ENCODE measurements at places on chromosomes 1 and 21.

GRCh38 chr1:64650411-64650810, 94.5 kb upstream of the RAVER2 start:
- H3K4me1 ChIP-seq, result no peaks in the 10 kb centered on the region
- no peak for DNase-seq
- no peak overlapping the region for H3K4me3 ChIP-seq

DNA sequence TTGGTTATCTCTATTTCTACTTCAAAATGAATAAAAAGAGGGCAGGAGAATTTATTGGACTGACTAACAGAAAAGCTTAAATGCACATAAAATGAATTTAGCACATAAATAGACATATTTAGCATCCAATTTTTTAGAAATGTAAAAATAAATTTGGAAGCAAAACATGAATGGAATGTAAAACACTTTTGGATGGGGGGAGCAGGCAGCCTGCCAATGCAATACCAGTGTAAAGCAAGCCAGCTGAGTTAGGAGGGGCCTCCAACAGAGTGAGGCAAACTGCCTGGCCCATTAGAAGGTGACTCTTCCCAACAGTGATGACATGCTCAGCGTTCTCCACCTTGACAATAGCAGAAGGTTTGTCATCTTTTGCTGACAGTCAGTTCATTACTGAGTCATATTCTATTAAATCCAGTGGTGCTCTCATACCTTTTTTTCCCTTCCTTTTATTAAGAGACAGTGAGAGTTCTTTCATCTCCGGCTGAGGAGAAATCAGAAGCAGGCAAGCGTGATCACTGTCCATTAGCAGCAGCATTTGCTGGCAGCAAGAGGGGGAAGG, 19.5 kb upstream of the EXO1 start:
- no peak for DNase-seq
- no peak overlapping the region for H3K4me3 ChIP-seq
- no peaks in the 10 kb centered on the region for H3K4me1 ChIP-seq
- no peak overlapping the region for H3K27ac ChIP-seq
- H3K36me3 ChIP-seq, result no peaks in the 10 kb centered on the region
- H3K27me3 ChIP-seq, result no peaks in the 10 kb centered on the region

DNA sequence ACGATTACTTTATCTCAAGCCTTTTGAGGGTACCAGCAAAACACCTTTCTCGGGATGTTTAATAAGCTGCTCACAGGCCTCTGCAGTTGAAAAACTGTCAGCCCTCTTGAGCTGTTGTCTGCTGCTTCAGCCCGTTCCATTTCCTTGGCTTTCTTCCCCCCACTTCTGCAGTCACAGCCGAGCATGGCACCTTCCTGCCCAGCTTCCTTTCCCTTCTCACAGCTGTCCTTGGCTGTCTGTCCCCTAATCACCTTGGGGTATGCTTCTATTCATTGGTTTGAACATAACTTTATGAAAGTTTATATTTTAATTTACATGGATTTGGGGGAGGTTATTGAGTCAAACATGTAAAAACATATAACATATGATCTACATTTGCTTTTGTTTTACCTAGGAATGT, 6.9 kb upstream of the PROX1 start:
- DNase-seq, result no peak
- H3K4me3 ChIP-seq, result no peak overlapping the region

DNA sequence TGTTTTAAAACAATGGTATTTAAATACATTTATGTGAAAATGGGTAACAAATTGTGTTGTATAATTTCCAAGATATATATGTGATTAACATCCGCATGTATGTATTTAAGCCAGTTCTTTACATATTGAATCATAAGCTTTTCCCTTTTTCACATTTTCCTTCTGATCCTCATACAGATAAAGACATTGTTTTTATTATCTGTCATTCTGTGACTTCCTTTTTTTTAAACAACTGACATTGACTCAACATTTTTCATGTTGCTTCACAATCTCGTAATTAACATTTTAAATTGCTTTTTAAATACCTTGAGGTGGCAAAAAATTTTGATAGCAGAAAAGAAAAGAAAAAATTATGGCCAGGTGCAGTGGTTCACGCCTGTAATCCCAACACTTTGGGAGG, 1.4 kb downstream of the STXBP3 start:
- peaks cover 12% of the 10 kb centered on the region for H3K4me1 ChIP-seq
- H3K27me3 ChIP-seq, result no peaks in the 10 kb centered on the region
- H3K27ac ChIP-seq, result no peak overlapping the region
- H3K4me3 ChIP-seq, result no peak overlapping the region
- peaks cover 25% of the 10 kb centered on the region for H3K36me3 ChIP-seq

- H3K4me1 ChIP-seq, result no peaks in the 10 kb centered on the region
- H3K4me3 ChIP-seq, result no peak overlapping the region
- H3K36me3 ChIP-seq, result no peaks in the 10 kb centered on the region
These were observed 85.2 kb downstream of the TM2D1 start for GRCh38 chr1:61639608-61640336.

- H3K27me3 ChIP-seq, result no peaks in the 10 kb centered on the region
- DNase-seq, result no peak
- no peak overlapping the region for H3K4me3 ChIP-seq
- no peaks in the 10 kb centered on the region for H3K36me3 ChIP-seq
- peaks cover 4% of the 10 kb centered on the region for H3K4me1 ChIP-seq
These were observed 276.0 kb upstream of the NR5A2 start for GRCh38 chr1:199751506-199751905.

GRCh38 chr1:227362039-227362438, 43.7 kb upstream of the CDC42BPA start:
- H3K4me1 ChIP-seq, result peaks cover 10% of the 10 kb centered on the region
- DNase-seq, result no peak
- no peak overlapping the region for H3K4me3 ChIP-seq
- no peaks in the 10 kb centered on the region for H3K36me3 ChIP-seq
